ENCODE measurements at places on chromosomes 3 and 15.

DNA sequence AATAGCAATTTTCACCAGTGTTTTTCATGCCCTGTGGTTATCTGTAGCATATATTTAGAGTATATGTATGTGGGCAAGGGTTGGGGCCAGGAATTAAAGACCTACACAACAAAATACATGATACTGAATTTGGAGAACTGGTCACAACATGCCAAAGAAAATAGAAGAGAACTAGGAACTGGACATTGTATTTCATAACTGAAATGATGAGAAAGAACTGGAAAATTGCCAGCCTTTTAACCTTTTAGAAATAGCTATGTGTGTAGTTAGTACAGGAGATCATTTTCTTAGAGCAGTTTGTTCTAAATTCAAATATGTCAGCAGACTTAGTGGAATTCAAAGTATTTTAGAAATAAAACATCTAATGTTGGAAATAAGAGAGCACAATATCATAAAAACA lies 227.1 kb upstream of the CGNL1 start:
- no peak for DNase-seq

GRCh38 chr3:161443921-161444693 lies 52.5 kb upstream of the OTOL1 start:
- no peak for DNase-seq

DNA sequence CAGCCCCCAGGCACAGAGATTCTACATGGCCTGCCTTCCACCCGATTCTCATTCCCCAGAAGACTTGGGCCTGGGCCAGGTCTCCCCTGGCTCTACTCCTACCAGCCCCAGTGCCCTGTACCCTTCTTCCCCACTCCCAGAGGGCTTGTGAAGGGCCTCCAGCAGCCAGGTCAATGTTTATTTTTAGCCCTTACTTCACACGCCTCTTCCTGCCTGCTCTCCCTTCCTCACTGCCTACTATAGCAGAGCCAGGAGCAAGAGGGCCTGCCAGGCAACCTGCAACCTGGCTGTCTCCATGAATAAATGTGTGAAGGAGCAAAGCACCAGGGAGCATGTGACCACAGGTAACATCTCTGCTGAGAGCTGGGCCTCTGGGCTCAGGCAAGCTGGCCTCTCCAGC lies 26.4 kb upstream of the APEH start:
- no peak for DNase-seq

- DNase-seq = peak; percentile 38
Measured at GRCh38 chr3:143648708-143649107, 199.6 kb downstream of the SLC9A9 start.

DNA sequence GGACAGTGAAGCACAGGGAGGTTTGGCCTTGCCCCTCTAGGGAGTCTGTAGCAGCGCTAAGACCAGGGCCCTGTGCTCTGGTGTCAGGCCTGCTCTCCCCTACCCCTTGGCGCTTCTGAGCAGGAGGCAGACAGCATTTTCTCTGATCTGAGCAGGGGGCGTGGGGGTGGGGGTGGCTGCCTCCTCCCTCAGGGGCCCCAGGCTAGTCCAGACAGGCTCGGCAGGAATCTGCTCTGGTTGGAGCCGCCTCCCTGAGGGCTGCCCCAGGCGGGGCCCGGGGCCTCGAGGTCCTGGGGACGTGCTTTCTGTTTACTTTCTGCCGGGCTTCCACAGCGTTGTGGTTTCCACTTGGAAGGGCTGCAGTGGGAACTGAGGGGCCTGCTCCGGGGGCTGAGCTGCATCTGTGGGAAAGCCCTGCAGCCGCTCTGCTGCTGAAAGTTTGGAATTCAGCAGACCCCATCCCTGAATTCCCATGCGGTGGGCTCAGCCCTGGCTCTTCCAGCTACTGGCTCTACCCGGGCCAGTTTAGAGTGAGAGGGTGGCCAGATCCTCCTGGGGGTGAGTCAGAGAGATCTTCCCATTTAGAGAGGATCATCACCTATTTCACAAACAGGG lies 105.4 kb downstream of the LINGO1 start:
- DNase-seq = peak; percentile 62

DNA sequence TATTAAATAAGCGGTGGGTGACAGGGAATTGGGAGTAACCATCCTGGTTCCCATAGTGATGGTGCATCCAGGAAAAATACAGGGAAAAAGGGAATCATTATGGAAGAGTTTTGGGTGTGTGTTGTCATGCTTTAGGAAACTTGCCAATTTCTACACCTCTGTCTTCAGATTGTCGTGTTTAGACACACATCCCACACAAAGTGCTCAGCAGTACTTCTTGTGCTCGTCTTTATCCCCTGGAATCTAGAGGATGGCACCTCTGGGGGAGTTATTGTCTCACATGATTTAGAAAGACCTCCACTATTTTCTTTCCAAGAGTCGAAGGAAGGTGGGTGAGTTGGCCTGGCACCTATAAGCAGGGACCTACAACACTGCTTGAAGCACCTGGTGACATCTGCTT lies 35.8 kb downstream of the CACNA1D start:
- no peak for DNase-seq

- no peak for DNase-seq
Measured at GRCh38 chr15:83470887-83471286, 23.7 kb downstream of the SH3GL3 start.

- DNase-seq = no peak
Measured at GRCh38 chr15:25664761-25665160, 198.4 kb downstream of the ATP10A start.

DNA sequence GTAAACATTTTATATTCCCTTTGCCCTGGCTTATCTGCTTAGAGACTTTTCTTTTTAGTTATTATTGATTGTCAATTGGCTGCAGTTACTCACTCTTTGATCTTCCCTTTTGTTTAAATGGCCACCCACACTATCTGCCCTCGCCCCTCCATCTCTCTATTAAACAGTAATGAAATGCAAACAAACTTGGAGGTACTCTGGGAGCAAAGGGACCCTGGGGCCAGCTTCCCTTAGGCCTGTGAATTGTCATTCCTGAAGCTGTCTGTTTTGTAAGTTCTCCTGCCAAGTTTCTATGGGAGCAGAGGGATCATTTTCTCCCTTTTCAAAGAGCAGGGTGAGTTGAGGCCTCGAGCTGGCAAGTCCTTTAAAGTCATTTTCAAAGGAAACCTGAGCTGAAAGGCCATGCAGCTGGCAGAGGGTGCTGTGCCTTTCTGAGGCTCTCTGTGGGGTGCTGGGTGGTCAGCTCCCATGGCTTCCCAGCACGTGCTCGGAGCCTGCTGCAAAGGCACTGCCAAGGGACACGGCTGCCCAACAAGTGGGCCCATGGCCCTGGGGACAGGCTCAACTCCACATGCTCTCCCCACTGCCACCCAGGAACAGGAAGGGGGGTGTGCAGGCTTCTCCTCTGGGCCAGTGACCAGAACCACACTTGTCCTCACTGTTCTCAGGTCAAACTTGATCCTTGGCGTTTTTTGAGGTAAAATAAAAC lies 17.4 kb upstream of the RTP2 start:
- no peak for DNase-seq

- DNase-seq = peak; percentile 41
Measured at GRCh38 chr3:78645628-78646310, 1122.0 kb downstream of the ROBO1 start.

DNA sequence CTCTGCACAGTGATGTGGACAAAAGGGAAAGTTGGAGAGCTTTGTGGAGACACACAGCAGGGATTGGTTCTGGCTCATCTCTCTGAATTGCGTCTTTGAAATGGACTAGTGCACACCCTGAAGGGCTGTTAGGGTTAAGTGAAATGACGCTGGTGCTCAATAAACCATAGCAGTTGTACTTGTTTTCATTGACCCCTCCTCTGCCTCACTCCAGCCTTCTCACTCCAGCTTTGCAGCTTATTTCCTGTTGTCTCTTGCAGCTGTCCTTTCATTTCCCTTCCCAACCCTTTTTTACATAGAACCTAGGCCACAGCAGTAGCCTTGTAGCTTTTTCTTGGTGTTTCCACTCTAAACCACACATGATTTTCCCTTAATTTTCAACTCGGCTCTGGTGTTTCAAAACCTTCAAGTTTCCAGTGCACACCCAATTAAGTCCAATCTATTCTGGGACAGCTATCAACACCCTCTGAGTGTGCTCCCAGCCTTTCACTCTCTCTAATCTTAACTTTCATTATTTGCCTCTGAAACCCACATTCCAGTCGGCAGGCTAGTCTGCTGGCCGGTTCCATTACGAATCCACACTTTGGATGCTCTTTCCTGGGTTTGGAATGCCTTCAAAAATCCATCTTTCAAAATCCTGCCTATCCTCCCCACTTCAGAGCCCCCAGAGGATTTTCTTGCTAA lies 6.4 kb downstream of the C3orf52 start:
- no peak for DNase-seq

- peak; percentile 39 for DNase-seq
Measured at GRCh38 chr3:107271787-107272387, 105.4 kb upstream of the CCDC54 start.

DNA sequence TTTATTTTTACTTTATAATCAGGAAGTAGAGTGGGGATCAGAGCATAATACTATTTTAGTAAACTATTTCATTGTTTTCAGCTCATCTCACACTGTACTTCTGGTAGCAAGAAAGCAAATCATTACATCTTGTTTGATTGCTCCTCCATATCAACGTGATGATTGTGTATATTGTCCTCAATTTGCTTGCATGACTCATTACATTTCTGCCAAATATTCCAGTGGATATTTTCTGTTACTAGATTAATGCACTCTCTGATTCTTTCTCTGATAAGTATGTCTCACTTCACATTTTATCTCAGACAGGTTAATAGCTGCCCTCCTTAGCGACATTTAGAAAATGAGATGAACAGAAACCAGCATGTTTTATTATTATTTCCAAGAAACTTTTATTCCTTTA lies 1145.3 kb downstream of the OTOL1 start:
- DNase-seq = no peak

GRCh38 chr3:121064121-121064520 lies 156.1 kb downstream of the STXBP5L start:
- DNase-seq = no peak

DNA sequence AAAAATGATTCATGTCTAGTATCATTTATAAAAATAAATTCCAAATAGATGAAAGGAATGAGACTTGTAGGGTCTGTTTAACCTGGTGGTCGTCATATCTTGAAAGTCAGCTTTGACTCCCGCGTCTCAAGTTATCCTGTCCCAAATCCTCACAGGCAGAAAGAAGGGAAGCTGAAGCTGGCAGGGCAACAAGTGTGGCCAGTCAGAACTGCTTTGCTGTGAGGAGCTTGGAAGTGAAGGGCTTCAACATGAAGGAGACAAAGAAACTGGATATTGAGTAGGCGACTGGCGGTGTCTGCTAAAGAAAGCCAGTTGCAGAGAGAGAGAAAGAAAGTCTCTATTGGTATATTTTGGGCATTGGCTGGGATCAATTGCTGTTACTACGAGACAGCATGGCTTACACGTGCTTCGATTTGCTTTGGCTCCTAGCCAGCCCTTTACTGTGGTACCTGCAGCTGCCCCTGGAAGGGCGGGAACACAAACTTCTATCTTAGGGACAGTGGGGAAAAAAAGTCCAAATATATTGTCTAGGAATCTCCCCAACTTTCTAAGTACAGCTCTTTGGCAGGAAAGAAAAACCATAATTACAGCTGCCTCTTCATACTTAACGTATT lies 107.2 kb downstream of the CHST2 start:
- no peak for DNase-seq

DNA sequence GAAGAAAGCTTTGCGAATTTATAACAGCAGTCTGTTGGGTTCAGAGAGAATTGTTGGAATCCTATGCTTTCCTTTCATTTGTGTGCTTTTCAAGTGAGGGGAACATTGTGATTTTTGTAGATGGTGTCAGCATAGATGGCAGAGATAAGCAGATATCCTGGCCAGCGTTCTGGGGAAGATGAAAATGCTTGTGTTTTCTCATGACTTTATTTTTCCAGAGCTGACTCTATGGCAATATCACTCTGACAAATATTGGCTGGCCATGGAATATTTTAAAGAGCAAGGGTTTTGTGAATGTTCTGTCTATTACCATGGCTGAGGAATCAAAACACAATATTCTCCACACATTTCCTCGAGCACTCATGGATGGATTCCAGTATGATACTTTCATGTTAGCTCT lies 108.8 kb downstream of the MITF start:
- DNase-seq = no peak

DNA sequence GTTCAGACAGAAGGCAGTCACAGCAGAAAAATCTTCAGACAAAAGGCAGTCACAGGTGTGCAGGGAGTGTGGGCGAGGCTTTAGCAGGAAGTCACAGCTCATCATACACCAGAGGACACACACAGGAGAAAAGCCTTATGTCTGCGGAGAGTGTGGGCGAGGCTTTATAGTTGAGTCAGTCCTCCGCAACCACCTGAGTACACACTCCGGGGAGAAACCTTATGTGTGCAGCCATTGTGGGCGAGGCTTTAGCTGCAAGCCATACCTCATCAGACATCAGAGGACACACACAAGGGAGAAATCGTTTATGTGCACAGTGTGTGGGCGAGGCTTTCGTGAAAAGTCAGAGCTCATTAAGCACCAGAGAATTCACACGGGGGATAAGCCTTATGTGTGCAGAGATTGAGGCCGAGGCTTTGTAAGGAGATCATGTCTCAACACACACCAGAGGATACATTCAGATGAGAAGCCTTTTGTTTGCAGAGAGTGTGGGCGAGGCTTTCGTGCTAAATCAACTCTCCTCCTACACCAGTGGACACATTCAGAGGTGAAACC lies 27.6 kb downstream of the ZNF589 start:
- no peak for DNase-seq

- DNase-seq = no peak
Measured at GRCh38 chr3:174846055-174846454, 13.1 kb upstream of the NAALADL2 start.

DNA sequence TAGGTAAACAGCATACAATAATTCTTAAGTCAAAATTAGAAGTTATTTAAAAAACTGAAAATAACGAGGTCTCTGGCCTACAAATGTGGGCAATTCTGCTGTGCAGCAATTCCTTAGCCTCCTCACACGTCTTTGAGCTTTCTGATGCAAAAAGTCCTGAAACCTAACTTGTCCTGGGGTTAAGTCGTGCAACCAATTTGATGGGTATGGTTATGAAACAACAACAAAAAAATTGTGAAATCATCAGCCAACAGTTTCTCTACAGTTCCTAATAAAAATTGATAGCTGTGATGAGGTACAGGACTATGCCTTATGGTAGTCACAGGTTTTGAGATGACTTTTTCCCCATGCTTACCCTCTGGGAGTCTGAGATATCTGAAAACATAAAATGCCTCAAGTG lies 6.5 kb upstream of the GLB1 start:
- DNase-seq = no peak

GRCh38 chr3:126208606-126209256 lies 28.3 kb upstream of the ALDH1L1 start:
- no peak for DNase-seq

GRCh38 chr3:4809922-4810321 lies 169.3 kb upstream of the BHLHE40 start:
- no peak for DNase-seq

GRCh38 chr3:172127141-172127540 lies 87.8 kb downstream of the FNDC3B start:
- no peak for DNase-seq

DNA sequence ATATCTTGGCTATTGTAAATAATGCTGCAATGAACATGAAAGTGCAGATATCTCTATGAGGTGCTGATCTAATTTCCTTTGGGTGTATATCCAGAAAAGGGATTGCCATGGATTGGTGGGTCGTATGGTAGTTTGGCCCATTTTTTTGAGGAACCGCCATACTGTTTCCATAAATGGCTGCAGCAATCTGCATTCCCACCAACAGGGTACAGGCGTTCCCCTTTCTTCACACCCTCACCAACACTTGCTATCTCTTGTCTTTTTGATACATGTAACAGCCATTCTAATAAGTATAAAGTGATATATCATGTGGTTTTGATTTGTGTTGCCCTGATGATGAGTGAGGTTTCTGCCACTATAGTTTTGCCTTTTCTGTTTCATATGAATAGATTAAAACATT lies 146.7 kb downstream of the NR2F2 start:
- DNase-seq = no peak
